CD8-positive, alpha-beta memory T cell (primary cell): ENCODE measurements at places on chromosomes 5 and 9. TPM values are rescaled to one million over a fixed set of nuclear protein-coding genes. Genes with fewer than 3 reads are reported as not detected.

DNA sequence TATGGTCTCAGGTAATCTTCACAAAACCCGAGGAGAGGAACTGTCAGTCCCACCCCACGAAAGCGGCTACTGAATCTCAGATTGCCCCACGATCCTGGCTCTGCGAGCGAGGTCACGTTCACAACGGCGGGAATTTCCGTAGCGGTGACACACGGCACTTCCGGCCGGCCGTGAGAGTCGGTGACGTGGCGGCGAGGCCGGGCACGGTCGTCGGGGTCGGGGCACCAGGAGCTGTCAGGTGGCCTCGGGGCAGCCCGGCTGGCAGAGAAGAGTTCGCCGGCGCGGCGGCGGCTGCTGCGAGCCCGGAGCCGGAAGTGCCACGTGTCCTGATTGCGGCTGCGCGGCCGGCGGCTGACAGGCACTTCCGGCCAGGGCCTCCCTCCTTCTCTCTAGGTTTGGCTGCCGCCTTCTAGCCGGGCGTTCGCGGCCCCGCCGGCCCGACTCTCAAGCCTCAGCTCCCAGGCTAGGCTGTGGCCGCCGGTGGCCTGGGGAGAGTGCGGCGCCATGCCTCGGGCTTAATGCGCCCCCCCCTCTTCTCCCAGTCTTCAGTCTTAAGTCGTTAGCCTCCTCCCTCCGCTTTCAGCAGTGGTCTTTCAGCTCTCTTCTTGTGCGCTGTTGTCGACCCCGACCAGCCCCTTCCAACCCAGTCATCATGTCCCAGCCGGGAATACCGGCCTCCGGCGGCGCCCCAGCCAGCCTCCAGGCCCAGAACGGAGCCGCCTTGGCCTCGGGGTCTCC lies at the start of gene SEC24A:
SEC24A (plus strand) TSS at position 361 of the 738 bp plus-strand sequence; CDS start at position 653, 292 bp downstream.
- DNase-seq, result peak; percentile 92
- peak within 1 kb of the TSS; percentile 93 for H3K27ac ChIP-seq
- H3K27me3 ChIP-seq, result no peaks in the 10 kb centered on the region
- no peaks in the 10 kb centered on the region for H3K36me3 ChIP-seq
- H3K4me3 ChIP-seq, result peak within 1 kb of the TSS; percentile 71
- H3K4me1 ChIP-seq, result peaks cover 10% of the 10 kb centered on the region

DNA sequence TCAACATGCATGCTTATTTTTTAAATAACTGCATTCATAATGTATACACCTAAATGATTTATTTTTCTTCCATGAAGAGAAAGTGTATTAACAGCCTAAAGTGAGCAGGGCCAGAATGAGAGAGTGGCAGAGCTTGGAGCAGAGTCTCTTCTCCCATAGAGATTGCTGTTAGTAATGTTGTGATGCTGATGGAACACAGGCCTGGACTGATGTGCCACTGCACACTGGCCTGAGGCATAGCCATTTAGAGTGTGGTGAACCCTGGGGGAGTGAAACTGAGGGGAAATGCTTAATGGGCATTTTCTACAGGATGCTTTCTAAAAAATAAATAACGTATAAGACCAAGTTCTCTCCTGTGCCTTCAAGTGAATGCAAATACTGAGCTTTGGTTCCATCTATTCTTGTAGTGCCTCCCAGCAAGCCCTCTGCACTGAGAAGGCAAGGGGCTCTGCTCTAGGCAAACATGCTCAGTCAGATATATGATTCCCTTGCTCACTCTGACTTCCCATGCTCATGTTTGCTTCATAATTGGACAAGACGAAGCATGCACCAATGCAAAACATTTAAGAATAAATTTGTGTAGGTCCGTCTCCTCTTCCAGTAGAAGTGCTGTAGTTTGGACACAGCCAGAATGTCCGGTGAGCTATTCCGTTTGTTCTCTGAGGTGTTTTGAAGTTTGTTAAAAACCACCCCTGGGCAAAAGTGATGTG lies 185.7 kb downstream of the PBX3 start:
- no peaks in the 10 kb centered on the region for H3K27me3 ChIP-seq
- DNase-seq, result no peak
- no peak overlapping the region for H3K4me3 ChIP-seq
- H3K36me3 ChIP-seq, result peaks cover 7% of the 10 kb centered on the region
- H3K27ac ChIP-seq, result no peak overlapping the region

- no peaks in the 10 kb centered on the region for H3K4me1 ChIP-seq
- H3K27me3 ChIP-seq, result no peaks in the 10 kb centered on the region
- no peaks in the 10 kb centered on the region for H3K36me3 ChIP-seq
Observed at GRCh38 chr9:86424251-86424891, 70.2 kb upstream of the TUT7 start.

GRCh38 chr9:129095908-129096307 lies 14.7 kb downstream of the CRAT start:
- H3K27ac ChIP-seq, result no peak overlapping the region
- no peak for DNase-seq
- no peaks in the 10 kb centered on the region for H3K27me3 ChIP-seq
- no peaks in the 10 kb centered on the region for H3K36me3 ChIP-seq
- H3K4me3 ChIP-seq, result no peak overlapping the region
- no peaks in the 10 kb centered on the region for H3K4me1 ChIP-seq

- no peaks in the 10 kb centered on the region for H3K36me3 ChIP-seq
- DNase-seq, result peak; percentile 24
- no peaks in the 10 kb centered on the region for H3K4me1 ChIP-seq
- H3K4me3 ChIP-seq, result no peak overlapping the region
Observed at GRCh38 chr9:124040935-124041816, 29.6 kb downstream of the LHX2 start.

GRCh38 chr9:78369639-78370219 lies 72.8 kb downstream of the PSAT1 start:
- H3K27me3 ChIP-seq, result no peaks in the 10 kb centered on the region
- no peaks in the 10 kb centered on the region for H3K36me3 ChIP-seq
- no peak overlapping the region for H3K4me3 ChIP-seq
- no peak overlapping the region for H3K27ac ChIP-seq
- DNase-seq, result peak; percentile 14

DNA sequence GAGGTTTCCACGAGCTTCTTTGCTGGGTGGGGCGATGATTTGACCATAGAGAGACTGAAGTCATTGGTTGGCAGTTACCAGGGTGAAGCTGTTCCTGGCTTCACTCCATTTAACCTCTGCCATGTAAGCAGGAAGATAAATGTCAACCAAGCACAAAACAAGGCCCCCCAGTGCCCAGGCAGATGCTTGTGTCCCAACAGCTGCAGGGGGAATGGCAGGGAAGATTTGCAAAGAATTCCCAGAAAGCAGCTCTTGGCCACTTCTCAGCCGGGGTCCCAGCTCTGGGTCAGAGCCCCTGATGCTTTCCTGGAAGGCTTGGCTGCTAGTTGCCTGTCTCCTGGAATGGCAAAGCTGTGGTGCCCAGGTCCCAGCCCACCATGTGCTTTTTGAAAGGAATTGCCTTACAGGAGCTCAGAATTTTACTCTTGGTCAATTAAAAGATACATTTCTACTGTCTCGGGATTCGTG lies 383.4 kb downstream of the ENC1 start:
- no peak overlapping the region for H3K4me3 ChIP-seq
- H3K4me1 ChIP-seq, result no peaks in the 10 kb centered on the region
- no peaks in the 10 kb centered on the region for H3K36me3 ChIP-seq
- no peak overlapping the region for H3K27ac ChIP-seq
- H3K27me3 ChIP-seq, result no peaks in the 10 kb centered on the region

DNA sequence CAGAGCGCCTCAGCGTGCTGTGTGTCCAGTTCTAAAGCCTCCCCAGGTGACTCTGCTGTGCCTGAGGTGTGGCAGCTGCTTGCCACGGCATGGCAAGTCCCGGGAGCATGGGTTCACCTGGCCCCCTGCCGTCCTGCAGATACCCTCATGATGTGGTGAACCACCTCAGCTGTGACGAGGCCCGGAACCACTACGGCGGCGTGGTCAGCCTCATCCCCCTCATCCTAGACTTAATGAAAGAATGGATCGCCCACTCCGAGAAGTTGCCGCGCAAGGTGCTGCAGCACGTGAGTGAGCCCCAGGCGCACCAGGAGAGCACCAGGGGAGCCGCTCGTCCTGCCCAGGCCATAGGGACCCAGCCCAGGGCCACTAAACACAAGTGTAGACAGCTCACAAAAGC lies 9.5 kb downstream of the SPACA9 start:
- no peak overlapping the region for H3K27ac ChIP-seq
- no peak for DNase-seq
- peaks cover 3% of the 10 kb centered on the region for H3K4me1 ChIP-seq
- no peaks in the 10 kb centered on the region for H3K27me3 ChIP-seq
- H3K4me3 ChIP-seq, result no peak overlapping the region

- H3K4me1 ChIP-seq, result no peaks in the 10 kb centered on the region
- no peak overlapping the region for H3K4me3 ChIP-seq
- no peak overlapping the region for H3K27ac ChIP-seq
- no peak for DNase-seq
Observed at GRCh38 chr5:143261748-143262392, 141.6 kb downstream of the NR3C1 start.

DNA sequence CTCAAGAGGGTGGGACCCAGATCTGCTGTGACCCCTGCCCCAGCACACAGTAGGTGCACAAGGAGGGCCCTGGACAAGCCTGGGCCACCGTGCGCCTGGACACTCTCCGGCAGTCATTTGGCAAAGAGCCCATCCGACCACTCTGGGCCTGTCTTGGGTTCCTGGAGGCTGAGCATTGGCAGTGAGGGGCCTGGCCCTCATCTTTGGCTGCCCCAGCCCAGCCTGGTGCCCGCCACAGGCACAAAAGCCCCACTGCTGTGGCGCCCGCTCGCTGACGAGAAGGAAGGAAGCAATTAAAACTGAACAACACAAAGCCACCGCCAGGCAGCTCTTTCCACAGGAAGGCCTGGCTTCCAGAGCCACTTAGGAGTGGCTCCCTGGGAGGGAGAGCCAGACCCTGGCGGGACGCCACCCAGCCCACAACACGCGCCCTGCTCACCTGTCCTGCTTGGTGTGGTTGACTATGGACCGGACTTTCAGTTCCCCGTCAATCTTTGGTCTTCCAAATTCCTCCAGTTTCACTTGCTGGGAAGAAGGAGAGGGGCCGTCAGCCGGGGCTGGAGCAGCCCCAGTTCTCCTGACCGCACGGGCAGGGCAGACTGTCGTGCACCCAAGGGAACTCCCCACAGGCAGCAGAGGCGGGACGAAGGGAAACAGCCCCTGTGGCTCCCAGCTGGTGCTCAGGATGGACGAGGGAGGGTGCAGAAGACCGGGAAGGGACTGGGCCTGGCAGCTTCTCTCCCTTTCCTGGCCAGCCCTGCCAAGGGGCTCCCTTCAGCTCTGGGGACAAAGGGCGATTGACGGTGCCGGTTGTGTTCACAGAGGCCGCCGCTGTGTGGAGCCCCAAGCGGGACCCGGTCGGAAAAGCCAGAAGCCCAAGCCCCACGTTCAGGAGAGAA lies 50.9 kb upstream of the SARDH start:
- H3K4me1 ChIP-seq, result peaks cover 4% of the 10 kb centered on the region
- DNase-seq, result no peak
- no peak overlapping the region for H3K27ac ChIP-seq
- no peaks in the 10 kb centered on the region for H3K36me3 ChIP-seq
- no peaks in the 10 kb centered on the region for H3K27me3 ChIP-seq
- H3K4me3 ChIP-seq, result no peak overlapping the region

DNA sequence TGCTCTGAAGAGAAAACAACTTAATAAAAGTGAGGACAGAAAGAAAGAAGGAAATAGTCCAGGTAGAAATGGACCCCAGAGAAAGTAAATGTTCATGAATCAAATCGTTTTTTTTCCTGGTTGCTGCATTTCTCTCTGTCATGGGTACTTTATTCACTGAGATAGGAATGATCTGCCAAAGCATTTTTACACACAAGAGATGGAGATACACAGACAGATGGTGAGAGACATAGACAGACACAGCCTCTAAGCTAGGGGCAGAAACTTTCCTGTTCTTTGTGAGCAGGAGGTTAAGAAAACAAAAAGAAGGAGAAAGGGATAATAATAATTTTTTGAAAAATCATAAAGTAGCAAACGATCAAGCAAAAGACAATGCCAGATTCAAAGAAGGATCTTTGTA lies 73.7 kb downstream of the ASTN2 start:
- H3K36me3 ChIP-seq, result no peaks in the 10 kb centered on the region
- H3K27ac ChIP-seq, result no peak overlapping the region
- no peaks in the 10 kb centered on the region for H3K4me1 ChIP-seq

DNA sequence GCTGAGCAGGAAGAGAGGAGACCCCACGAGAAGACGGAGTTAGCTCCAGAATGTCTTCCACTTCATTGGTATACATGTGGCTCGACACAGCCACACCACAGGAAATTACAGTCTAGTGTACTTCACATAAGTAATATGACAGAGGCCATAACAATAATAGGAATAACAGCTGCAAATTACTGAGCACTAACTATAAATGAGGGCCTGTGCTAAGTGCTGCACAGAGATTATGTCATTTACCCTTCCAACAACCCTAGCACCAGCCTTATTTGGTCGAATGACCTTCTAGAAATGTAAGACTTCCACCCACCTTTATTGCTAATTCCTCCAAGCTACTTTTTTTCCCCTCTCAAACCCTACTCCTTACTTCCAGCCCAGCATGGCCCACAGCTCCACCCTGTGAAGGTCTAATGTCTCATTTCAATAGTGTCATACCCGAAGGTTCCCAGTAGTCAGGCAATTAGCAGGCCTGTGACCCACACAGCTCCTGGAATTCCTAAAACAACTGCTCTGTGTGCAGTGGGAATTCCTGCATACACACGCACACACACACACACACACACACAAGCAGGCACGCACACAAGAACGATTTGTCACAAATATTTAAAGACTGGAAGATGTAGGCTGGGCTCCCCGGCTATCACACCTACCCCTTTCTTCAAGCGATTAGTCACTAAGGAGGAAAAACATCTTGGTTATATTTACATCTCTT lies 134.5 kb downstream of the FRMD3 start:
- no peak for DNase-seq
- no peaks in the 10 kb centered on the region for H3K36me3 ChIP-seq
- H3K4me1 ChIP-seq, result no peaks in the 10 kb centered on the region
- no peak overlapping the region for H3K4me3 ChIP-seq
- no peaks in the 10 kb centered on the region for H3K27me3 ChIP-seq
- no peak overlapping the region for H3K27ac ChIP-seq

Gene GCNT4
- 1.4 TPM for total RNA-seq

Gene CDO1
- not detected for total RNA-seq

Gene ST6GALNAC4
- 43.2 TPM for total RNA-seq

Gene CCL28
- total RNA-seq, result 8.6 TPM

Gene IRX2
- total RNA-seq, result not detected

Gene FGF10
- total RNA-seq, result not detected

Gene FBN2
- total RNA-seq, result 0.20 TPM

Gene PTGDS
- total RNA-seq, result 0.24 TPM

Gene DOLPP1
- 30.2 TPM for total RNA-seq

Gene GABBR2
- total RNA-seq, result not detected

Gene ITGA1
- 26.3 TPM for total RNA-seq

Gene FAM78A
- total RNA-seq, result 44.4 TPM
